H54 (cell line): ENCODE measurements at places on chromosomes 4 and X.

GRCh38 chr4:128349921-128350320, 62.3 kb upstream of the PGRMC2 start:
- no peak for DNase-seq

DNA sequence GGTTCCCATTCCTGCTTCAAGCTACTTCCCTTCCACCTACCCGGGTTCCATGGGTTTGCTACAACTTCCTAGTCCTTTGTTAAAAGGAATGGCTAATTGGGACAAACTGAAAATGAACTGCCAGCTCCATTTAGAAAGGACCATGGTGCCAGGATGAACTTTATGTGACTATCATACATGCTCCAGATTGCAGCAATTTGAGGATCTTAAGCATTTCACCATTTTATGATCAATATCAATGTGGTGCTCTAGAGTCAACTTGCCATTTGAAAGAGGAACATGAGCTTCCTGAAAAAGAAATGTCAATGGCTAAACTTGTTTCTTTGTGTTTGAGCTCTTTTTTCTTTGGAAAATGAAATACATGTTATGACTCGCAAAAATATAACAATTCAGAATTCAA, 92.7 kb upstream of the IL15 start:
- no peak for DNase-seq

DNA sequence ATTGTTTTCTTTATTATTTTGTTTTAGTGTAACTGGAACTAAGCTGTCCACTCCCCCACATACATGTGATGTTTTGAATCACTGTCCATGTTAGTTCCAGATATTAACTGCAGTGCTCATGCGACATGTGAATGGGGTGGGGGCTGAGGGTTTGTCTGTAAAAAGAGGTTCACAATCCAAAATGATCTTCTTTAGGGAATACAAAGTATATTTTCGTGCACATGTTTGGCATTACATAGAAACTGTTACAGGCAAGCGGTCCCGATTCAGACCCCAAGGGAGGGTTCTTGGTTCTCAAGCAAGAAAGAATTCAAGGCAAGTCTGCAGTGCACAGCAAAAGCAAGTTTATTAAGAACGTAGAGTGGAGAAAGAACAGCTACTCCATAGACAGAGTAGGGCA, 296.5 kb upstream of the CLNK start:
- DNase-seq, result no peak

DNA sequence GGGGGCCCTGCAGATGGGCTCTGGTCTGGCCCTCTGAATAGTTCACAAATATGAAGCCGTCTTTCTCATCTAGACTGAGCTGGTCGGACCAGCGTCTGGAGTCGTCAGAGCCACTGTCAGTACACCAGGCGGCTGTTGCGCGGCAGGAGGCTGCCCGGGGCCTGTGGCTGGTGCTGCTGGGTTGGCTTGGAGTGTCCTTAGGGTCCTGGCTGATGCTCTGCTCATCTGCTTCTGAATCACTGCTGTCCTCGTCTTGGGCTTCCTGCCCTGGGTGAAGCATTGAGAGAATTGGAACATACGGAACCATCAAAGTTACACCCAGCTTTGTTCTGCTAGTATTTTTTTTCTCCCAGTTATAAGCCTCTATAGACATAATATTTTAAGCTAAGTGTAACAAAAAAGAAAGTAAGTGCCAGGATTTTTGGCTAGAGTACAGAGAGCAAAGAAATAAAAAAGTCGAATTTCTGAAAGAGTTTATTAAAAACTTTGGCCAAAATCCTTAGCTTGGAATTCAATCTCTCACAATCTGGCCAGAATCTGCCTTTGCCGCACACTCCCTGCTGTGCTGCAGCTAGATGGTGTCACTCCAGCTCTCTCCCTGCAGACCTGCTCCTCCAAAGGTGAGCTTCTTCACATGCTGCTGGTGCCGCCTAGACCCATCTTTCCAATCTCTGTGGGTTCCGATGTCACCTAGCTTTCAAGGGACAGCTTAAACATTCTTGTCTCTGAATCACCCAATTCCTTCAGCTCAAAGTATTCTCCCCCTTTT, 96.2 kb downstream of the CDS1 start:
- DNase-seq, result no peak

DNA sequence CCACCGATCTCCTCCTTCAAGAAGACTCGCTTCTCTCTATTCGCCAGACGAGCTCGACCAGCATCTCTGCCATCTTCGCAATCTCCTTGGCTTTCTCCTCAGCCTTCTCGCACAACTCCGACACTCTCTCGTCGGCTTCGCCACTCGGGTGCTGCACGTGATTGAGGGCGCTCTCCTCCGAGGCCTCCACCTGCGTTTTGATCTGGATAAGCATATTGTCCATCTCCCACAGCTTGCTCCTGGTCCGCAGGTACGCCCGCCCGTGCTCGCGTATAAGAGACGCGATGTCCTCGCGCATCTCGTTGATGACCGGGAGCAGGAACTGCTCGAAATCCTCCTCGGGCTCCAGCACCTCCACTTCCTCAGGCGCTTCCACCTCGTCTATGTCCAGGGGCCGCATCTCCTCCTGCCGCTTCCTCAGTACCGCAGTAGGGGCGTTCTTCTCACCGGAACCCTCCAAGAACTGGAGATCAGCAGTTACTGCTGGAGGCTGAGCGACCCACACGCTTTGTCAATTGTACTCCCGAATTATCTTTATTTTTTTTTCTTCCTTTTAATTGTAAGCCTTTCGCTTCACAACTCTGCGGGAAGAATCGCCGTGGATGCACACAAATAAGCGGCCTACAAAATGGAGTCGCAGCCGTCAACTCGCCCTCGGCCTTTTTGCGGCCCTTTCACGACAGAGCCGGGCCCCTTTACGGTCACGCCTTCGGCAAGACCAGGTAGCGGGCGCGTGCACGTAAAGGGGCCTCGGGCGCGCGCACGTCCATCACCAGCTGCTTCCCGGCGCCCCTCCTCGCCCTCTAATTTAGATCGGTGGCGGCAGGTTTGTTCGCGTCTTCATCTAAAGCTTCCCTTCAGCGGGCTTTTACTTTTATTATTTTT, at the start of gene MRFAP1L1:
Gene MRFAP1L1 (minus strand): TSS at position 636 of the 885 bp plus-strand sequence. CDS start 236 bp downstream, at position 400.
- peak; percentile 59 for DNase-seq

- no peak for DNase-seq
These were observed 41.6 kb downstream of the EVC start for GRCh38 chr4:5752376-5753184.

- DNase-seq, result no peak
These were observed 353.0 kb upstream of the GALNT7 start for GRCh38 chr4:172815499-172816164.

DNA sequence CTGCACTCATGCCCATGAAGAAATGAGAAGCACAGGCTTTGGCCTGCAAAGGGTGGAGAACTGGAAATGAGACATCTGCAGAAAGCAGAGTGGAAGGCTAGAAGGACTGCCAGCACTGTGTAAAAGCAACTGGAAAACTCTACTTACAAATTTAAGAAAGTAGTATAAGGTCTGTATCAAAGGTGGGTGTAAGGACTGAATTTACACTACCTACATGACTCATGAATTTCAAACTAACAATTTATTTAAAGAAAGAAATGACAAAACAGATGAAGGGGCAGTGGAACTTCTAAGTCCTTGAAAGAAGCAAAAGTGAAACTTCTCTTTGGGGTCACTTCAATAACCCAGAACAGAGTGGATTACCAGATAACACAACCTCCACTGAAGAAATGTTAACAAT, 71.2 kb downstream of the SLC10A7 start:
- no peak for DNase-seq

- peak; percentile 2 for DNase-seq
These were observed 34.9 kb downstream of the GNL3L start for GRCh38 chrX:54564936-54565335.

- DNase-seq, result peak; percentile 8
These were observed 567 bp downstream of the C4orf46 start for GRCh38 chr4:158670975-158671664.

- peak; percentile 12 for DNase-seq
These were observed 40.2 kb downstream of the SH3KBP1 start for GRCh38 chrX:19846995-19847790.

DNA sequence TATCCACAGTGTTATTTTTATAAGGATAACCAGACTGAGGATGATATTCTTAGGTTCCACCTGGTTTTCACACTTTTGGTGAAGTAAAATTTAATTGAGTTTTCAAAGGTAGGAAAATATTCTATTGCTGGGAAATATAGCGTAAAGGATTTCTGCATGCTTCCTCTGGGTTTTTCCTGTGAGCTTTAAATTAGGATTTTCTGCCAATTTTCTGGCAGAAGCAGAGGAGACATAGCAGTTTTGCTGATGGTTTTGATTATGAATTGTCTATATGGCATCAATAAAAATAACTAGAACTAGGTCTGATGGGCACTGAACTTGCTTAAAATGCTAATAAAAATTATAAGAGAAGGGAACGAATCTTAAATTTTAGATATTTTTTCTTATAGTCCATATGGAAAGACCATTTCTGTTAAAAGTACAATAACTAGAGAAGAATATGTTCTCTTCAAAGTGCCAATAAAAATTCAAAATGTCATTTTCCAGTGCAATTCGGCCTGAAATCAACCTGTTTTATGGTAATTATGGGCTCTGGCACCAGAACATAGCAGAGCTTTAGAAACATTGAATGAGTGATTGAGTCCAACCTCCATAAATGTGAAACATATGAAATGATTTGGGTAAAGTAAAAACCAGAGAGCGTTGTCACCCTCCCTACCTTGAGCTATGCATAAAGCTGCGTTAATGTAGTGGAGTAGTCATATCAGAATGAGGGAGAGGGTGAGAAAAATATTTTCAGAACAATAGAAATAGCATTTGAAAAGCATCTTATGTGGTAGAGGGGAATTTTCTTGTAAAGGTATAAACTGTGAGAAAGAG, 279.7 kb downstream of the SPRY1 start:
- no peak for DNase-seq

- no peak for DNase-seq
These were observed 52.1 kb upstream of the LHFPL1 start for GRCh38 chrX:112731793-112732192.

DNA sequence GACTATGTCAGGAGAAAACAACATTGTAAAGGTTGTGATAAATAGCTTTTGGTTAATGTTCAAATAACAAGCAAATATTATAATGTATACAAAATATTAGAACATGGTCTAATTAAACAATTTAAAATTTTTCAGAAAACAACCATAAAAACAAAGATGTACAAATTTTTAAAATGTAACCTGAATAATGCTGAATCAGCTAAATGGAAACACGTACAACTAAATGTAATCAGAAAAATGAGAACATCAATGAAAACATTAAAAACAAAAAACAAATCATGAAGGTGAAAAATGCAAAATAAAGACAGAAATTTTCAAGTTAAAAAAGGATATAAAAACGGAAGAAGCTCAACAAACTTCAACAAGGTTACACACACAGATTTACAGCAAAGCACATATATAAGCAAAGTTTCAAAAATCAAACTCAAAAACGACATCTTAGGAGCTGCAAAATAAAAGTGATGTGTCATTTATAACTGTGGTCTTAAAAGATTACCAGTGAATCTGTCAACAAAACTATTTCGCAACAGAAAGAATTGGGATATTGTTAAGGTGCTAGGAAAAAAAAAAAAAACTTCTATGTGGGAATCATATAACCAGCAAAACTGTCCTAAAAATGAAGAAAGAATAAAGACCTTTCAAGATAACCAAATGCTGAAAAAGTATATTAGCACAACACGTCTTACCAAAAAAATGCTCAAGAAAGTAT, 31.8 kb downstream of the ZNF732 start:
- no peak for DNase-seq

GRCh38 chr4:80431203-80431965, 95.9 kb downstream of the CFAP299 start:
- no peak for DNase-seq

- DNase-seq, result no peak
These were observed 103.8 kb downstream of the EFNB1 start for GRCh38 chrX:68932611-68933010.

DNA sequence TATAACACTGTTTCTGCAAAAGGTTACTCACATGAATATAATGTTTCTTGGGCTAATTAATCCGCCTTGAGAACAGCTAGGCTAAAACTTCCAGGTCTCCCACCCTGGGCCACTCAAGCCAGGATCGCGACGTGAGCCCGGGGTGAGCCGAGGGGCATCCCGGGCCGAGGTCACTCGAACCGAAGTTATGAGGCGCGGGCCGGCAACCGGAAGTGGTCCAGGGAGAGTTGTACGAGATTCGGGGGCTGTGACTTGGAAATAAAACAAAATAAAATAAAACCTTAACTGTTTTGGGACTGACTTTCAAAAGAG, 317 bp downstream of the CMC4 start:
- DNase-seq, result no peak

GRCh38 chrX:72358313-72358712, 52.6 kb upstream of the CITED1 start:
- peak; percentile 13 for DNase-seq

- DNase-seq, result no peak
These were observed 146.8 kb downstream of the PPP3CA start for GRCh38 chr4:101200561-101200960.

- DNase-seq, result no peak
These were observed 47.3 kb upstream of the KCNE5 start for GRCh38 chrX:109672239-109672638.

GRCh38 chr4:4559596-4559995, 17.7 kb upstream of the STX18 start:
- DNase-seq, result no peak

DNA sequence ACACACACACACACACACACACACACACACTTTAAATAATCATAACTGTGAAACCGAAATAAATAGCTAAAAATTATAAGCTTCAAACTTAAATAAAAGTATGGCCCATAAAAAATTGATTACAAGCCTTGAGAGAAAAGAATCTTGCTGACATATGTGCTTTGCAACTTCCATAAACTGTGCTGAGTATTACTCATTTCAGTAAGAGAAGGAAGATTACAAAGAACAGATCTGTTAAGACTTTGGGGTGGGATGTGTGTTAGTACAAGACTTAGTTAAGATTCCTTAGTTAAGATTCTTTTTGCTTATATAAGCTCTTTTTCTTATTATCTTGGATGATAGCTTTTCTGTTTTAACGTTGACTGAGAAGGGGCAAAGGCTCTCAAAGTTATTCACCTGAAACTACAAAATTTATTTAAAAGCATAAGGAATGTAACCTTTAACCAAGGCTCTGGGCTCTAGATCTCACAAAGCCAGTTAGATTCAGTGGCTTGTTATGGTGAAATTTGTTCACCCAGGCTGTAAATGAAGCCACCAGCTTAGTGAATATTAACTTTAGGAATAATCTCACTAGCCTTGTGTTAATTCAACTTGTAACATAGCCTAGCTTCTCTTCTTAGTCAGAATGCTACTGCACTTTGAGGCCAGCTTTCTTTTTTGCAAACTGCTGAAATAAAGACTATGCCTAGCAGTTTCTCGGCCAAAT, 58.2 kb downstream of the ARSJ start:
- no peak for DNase-seq

GRCh38 chr4:140222171-140222570, 68.2 kb upstream of the MAML3 start:
- no peak for DNase-seq

GRCh38 chr4:130403221-130403620, 1307.3 kb downstream of the C4orf33 start:
- no peak for DNase-seq

GRCh38 chrX:79556800-79557199, 189.7 kb upstream of the ITM2A start:
- DNase-seq, result no peak

- no peak for DNase-seq
These were observed 174.5 kb downstream of the SMIM20 start for GRCh38 chr4:26088433-26088928.
